ENCODE measurements at places on chromosomes 1 and 21. TPM values are rescaled to one million over a fixed set of nuclear protein-coding genes. Genes with fewer than 3 reads are reported as not detected.

Gene HCRTR1
- not detected for total RNA-seq

- peak; percentile 93 for DNase-seq
Observed at GRCh38 chr1:70353601-70354331, 756 bp downstream of the ANKRD13C start.

DNA sequence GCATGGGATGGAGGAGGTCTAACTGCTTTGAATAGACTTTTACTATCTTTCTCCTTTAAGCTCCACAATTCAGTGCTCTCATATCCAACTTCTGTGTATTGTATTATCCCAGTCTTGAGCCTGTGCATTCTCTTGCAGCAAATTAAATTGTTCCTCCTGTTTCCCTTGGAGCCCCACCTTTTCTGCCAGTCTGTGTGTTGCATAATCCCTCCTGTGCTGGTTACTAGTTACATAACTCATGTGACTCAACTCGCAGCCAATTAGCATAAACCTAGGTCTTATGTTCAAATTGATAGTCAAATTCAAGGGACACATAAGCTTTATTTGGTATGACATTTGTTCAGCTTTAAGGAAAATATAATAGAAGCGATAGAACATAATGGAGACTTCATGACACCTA, 1863.5 kb downstream of the MRPL39 start:
- no peak for DNase-seq

DNA sequence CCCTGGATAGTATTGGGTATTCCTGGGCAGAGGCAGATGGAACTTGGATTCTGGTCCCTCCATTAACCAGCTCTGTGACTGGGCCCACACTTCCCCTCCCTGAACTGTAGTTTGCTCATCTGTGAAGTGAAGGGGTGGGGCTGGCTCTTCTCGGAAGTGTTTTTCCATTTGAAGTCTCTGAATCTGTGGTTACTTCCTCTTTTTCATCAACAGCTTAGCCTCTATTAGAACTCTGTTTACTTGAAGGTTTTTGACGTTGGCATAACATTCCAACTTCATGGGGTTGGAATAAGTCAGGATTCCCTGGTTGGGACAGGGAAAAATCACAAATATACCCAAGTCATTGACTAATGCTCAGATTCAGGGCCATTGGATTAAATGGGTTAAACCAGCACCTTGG, 3.6 kb downstream of the KIAA0040 start:
- DNase-seq: no peak

- no peak for DNase-seq
Observed at GRCh38 chr1:50430010-50430405, 6.8 kb upstream of the DMRTA2 start.

Gene PRKAA2
- 2.0 TPM for total RNA-seq

GRCh38 chr1:24972221-24972914, 42.3 kb upstream of the RUNX3 start:
- DNase-seq: no peak

GRCh38 chr1:145425436-145426029, at the start of gene NBPF20:
TSS of gene NBPF20 (minus strand) at chr1:145425603. CDS start at chr1:145405272, 20,331 bp downstream.
- peak; percentile 81 for DNase-seq

Gene MRPS15
- 132 TPM for total RNA-seq

DNA sequence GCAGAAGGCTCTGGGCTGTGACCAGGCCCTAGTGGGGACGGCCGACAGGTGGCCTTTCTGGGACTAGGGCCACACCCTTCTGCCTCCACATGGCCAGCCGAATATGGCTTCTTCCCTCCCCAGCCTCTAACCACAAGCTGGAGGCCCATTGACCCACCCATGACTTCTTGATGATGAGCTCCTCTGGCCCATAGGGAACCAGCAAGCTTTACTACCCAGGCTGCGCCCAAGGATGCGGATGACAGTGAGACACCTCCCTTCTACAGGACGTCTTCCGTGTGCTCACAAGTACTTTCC, 41.0 kb downstream of the LDLRAD2 start:
- DNase-seq: no peak

DNA sequence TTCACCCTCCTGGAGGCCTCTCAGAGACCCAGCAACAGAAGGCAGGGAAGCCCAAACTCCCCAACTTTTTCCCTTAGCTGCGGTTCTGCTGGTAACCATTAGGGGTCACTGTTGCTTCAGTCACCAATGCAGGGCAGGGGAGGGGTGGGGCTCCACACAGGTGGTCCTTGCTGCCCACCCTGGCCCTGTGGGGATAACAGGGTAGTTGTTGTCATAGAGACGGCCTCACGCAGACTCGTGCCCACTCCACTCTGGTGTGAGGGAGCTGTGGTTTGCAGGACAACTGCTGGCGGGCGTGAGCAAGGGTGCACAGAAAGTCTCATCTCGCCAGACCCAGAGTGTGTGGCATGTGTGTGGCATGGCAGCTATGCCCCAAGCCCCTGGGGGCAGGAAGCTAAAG, 19.9 kb downstream of the INSRR start:
- DNase-seq: no peak

Gene AGBL4
- not detected for total RNA-seq

DNA sequence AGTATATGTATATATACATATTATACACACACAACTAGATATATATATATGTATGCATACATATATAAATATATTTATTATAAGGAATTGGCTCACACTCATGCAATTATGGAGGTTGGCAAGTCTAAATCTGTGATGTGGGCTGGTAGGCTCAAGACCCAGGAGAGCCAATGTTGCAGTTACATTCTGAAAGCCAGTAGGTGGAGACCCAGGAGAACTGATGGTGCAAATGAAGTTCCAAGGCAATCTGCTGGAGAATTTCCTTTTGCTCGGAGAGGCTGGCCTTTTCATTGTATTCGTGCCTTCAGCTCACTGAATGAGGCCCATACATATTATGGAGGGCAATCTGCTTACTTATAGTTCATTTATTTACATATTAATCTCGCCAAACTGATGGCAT, 9.4 kb downstream of the IVL start:
- peak; percentile 13 for DNase-seq

Gene CELA2A
- not detected for total RNA-seq

Gene TGFBR3
- total RNA-seq: 1.8 TPM

Gene LRRC3
- total RNA-seq: not detected

Gene PLEKHA6
- total RNA-seq: 1.6 TPM

DNA sequence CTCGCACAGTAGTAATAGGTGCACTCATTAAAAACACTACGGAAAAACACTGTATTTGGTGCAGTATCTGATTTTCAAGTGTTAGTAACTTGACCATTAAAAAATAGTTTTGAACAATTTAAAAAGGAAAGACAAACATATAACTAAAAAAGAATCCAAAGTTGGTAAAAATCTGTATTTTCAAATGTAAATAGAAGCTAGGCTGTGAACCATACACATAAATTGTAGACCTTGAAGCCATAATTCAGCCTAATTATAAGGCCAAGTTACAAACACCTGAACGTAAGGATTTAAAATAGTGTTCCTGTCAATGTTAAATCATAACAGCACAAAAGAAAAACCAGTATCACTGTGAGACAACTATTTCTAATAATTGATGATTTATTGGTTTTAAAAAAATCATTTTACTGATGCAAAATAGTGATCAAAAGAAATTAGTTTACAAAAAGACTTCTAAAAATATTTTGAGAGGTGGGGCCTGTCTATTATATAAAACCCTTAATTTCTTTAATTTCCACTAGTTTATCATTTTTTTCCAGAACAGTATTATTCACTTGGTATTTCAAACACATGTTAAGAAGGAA, 4.5 kb downstream of the IRF2BP2 start:
- no peak for DNase-seq

Gene CCT3
- total RNA-seq: 406 TPM

GRCh38 chr1:54973205-54973921, 7.1 kb upstream of the TMEM61 start:
- peak; percentile 43 for DNase-seq

GRCh38 chr1:1225238-1225845, 6.5 kb downstream of the SDF4 start:
- no peak for DNase-seq
